ENCODE measurements at places on chromosomes 3 and 15. TPM values are rescaled to one million over a fixed set of nuclear protein-coding genes. Genes with fewer than 3 reads are reported as not detected.

Gene ZMAT3
- total RNA-seq = 11.3 TPM

Gene EPHB1
- 0.05 TPM for total RNA-seq

Gene CADM2
- 25.0 TPM for total RNA-seq

Gene KCNMB3
- 0.92 TPM for total RNA-seq

Gene IQCF5
- total RNA-seq = not detected

Gene NPAP1
- not detected for total RNA-seq

Gene ZBTB20
- total RNA-seq = 4.8 TPM

Gene ABTB1
- 1.6 TPM for total RNA-seq

Gene MED12L
- total RNA-seq = 0.35 TPM

Gene SUCNR1
- total RNA-seq = 3.8 TPM

Gene ACOX2
- 9.3 TPM for total RNA-seq

Data from NCI-H460 (cell line).